ELR (cell line): ENCODE measurements at places on chromosomes 2 and 18.

- DNase-seq, result no peak
Measured at GRCh38 chr2:144325086-144325485, 194.8 kb downstream of the ZEB2 start.

DNA sequence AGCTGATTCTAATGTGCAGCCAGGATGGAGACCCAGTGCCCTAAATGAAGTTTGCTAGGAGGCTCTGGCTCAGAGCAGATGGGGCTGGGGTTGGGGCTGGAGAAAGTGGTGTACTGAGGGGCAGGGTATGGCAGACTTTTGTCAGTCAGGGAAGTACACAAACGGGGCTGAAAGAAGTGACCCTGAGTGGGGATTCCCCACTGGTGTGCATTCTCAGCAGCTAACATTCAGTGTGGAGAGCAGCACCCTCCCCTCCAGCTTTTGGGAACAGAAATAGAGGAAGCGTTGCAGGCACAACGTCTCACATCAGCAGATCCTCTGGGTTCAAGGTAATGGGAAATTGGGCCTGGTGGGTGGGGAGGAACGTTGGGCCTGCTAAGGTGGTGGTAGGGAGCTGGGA, 89.1 kb upstream of the GCFC2 start:
- DNase-seq, result no peak

DNA sequence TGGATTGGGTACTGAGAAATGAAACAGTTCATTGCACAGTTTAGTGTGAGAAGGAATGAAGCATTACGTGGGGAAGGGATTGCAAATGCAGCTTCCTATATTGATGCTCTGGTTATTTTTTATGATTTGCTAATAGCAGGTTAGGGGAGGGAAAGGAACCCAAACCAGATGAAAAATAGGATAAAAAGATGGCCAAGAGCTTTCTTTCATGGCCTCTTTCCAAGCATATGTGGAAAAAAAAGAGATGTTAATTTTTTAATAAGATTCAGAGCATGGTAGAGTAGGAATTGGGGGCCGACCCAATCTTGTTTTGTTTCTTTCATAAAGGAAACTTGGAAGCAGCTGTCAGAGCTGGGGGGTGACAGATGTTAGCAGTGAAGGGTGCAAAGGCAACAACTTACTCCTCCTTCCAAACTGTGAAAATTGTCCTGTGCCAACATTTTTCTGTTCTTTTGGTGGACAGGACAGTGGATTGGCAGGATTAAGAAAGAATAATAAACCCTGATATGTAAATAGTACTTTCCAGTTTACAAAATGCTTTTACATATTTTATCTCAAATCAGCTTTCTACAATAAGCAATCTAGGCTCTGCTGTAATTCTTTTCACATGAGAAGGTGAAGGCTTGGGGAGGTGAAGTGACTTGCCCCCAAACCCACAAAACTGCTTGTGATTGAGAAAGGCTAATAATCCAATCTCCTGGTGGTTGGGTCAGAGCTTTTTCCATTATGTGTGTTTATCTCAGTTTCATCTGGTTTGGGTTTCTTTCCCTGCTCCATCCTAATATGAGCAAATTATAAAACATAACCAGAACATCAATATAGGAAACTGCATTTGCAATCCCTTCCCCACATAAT, 270.1 kb downstream of the ETAA1 start:
- no peak for DNase-seq

- no peak for DNase-seq
Measured at GRCh38 chr2:74095632-74096031, 52.1 kb downstream of the BOLA3 start.

GRCh38 chr2:235514627-235515363, 21.0 kb downstream of the AGAP1 start:
- no peak for DNase-seq

GRCh38 chr18:39935598-39935997, 2019.4 kb upstream of the PIK3C3 start:
- DNase-seq, result no peak

- DNase-seq, result no peak
Measured at GRCh38 chr2:232641153-232641848, 7.9 kb downstream of the EFHD1 start.

GRCh38 chr2:134469516-134470115, 215.7 kb downstream of the MGAT5 start:
- no peak for DNase-seq

- peak; percentile 39 for DNase-seq
Measured at GRCh38 chr2:65658881-65659280, 226.5 kb upstream of the SPRED2 start.

DNA sequence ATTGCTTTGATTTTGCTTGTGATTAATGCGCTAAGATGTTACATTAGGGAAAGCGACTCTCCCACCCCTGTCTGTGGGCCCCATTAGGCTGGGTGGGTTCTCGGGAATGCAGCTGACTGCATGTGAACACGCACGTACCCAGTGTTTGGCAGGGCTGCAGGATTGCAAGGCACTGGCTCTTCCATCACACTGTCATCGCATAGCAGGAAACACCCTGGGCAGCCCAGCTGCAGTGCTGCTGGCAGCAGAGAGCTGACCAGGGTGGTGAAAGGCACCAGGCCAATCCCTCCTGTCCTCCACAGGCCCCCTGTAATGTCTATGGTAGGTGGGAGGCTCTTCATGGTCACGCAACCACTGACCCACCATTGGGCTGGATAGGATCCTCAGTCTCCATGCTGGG, 34.4 kb upstream of the FZD7 start:
- DNase-seq, result no peak

DNA sequence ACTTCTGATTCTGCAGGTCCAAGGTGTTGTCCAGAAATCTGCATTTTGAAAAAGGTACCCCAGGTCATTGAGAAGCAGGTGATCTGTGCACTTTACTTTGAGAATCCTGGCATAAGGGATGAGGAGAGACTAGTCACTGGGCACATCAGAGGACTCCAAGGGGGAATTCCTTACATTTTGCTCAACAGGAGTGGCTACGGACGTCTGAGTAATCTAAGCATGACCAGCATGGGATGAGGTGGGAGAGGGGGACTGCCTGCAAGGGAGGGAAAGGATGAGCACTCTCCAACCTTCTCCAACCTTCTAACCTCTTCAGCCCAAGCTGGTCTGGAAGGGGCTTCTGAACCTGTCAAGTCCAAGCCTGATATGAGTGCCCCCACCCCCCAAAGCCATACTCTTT, 55.5 kb downstream of the MARCHF4 start:
- DNase-seq, result peak; percentile 96

DNA sequence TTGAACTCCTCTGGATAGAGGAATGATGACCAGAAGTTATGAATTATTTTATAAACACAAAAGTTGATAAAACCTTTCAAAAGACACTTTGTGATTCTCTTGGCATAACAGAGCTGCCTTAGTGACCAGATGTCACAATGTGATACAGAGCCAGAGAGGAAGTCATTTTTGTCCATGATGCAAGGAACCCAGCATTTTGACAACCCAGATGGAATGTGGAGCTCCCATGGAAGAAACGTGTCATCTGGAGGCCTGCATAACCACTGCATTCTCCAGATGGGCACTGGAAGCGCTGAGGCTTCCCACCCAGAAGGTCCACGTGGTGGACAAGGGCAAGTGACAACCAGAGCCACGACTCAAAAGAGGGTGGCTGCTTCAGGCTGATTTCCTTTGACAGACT, 30.1 kb downstream of the HRH4 start:
- DNase-seq, result peak; percentile 3

GRCh38 chr2:101478181-101479001, 3.5 kb upstream of the RFX8 start:
- DNase-seq, result peak; percentile 39

DNA sequence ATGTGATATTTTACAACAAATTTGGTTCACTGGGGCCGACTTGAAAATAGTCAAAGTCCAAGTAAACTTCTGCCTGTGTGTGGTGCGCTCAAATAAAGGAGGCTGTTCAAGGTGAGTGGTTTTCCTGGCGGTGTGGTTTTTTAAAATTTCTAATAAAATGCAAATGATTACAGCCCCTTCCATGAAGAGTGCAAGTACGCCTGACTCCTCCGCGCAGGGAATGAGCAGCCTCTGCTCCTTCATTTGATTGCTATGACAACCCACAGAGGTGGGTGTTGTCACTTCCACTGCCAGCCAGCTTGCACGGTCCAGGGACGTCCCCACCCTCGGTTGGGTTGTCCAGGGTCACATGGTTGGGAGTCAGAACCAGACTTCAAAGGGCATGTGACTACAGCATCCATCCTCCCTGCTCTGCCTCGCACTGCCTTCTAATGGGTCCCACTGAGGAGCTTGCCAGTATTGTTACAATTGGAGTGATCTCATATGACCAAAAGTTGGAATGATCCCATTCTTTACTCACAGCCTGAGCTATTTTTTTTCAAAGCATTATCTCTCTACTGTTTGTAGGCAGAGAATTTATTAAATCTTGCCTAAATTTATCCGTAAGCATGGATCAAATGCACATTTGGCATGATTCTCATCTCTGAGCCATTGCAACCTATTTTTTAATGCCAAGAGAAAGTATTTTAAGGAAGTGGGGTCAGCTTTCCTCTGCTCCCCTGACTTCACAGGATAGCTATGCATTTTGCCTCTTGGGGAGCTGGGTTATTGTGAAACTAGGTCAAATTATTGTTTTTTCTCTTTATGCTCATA, 121.3 kb downstream of the AGAP1 start:
- DNase-seq, result peak; percentile 33

- no peak for DNase-seq
Measured at GRCh38 chr2:16950436-16950835, 284.8 kb upstream of the CYRIA start.

DNA sequence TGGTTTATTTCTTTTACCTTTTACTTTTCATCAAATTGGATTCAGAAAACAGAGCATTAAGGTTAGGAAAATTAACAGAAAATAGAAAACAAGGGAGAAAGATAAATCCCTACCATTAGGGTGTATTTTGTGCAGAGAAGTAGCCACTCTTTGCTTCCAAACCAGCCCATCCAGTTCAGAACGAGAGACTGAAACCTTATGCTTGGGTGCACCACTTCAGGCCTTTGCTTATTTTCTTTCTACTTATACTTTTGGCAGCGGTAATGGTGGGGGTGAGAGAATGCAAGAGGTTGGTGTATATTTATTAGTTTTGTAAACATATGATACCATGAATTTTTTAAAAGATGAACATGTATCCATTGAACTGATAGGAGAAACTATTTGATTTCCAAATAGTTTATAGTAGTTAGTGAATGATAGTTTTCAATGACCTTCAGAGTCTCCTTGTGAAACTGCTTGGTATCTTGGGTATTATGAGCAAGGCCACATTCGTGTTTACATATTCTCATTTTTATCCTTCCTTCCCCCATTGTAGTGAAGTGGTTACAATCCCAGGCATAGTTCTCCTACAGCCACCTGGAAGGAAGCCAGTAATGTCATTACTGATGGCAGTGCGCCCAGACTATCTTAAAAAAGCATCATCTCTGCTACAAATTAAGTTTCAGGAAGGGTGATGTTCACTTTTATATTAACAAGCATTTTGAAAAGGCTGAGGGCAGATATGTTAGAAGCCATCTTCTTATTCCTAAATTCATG, 60.8 kb downstream of the MFSD6 start:
- DNase-seq, result peak; percentile 93

- DNase-seq, result no peak
Measured at GRCh38 chr18:72378016-72378415, 166.1 kb downstream of the CBLN2 start.

DNA sequence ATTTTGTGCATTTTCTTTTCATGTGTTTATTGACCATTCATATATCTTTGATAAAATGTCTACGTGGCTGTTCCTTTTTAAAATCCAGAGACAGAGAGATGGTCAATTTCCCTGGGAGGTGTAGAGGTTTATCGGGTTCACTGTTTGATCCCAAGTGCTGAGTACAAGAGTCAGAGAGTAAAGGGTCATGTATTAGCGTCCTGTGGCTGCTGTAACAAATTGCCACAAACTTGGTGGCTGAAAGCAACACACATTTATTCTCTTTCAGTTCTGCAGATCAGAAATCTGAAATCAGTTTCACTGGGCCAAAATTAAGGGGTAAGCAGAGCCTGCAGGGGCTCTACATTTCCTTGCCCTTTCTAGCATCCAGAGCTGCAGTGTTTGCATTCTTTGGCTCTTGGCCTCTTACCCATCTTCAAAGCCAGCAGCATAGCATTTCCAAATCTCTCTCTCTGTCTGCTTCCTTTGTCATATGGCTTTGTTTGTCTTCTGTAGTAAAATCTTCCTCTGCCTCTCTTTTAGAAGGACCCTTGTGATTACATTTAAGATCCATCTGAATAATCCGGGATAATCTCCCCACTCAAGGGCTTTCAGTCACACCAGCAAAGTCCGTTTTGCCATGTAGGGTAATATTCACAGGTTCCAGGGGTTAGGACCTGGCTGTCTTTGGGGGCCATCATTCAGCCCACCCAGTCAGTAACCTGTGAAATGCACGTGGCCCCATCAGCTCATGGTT, 49.9 kb downstream of the TMEM17 start:
- DNase-seq, result no peak

GRCh38 chr18:54776282-54776977, 51.8 kb upstream of the RAB27B start:
- peak; percentile 99 for DNase-seq

GRCh38 chr2:86305915-86306254, 31.5 kb downstream of the REEP1 start:
- no peak for DNase-seq

DNA sequence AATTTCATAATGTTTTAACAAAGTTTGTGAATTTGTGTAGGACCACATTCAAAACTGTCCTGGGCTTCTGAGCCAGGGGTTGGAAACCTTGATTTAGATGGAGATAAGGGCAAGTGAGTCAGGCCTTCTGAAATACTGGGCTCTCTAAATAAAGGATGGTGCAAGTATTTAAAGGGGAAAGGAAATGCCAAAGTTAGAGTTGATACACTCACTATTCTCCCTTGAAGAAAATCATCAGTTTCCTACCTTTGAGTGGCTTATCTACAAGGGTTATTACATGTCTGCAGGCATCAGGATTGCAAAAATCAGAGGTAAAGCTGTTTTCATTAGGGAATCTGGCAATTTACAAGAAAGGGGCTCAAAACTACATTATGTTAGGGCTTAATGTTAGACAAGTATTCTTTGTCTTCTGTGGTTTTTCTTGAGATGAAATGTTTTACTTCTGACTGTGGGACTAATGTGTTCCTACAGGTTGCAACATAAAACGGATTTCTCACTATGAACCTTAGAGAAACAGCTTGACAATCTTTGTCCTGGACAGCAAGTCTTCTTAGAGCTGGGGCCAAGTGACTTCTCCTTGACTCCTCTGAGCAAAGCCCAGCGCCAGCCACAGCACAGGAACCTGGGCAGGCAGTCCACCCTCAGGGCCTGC, 31.1 kb downstream of the RNU4ATAC start:
- DNase-seq, result peak; percentile 74

GRCh38 chr2:71156573-71156972, 26.1 kb downstream of the MPHOSPH10 start:
- DNase-seq, result no peak

- DNase-seq, result peak; percentile 62
Measured at GRCh38 chr2:96470636-96471035, 34.5 kb downstream of the NEURL3 start.

GRCh38 chr2:9820020-9820973, 23.0 kb upstream of the TAF1B start:
- DNase-seq, result peak; percentile 82

- DNase-seq, result no peak
Measured at GRCh38 chr2:204277226-204277625, 268.0 kb upstream of the PARD3B start.
